ENCODE measurements at places on chromosomes 3 and 15. TPM values are rescaled to one million over a fixed set of nuclear protein-coding genes. Genes with fewer than 3 reads are reported as not detected.

NOX5 gene
- 0.16 TPM for total RNA-seq

DNA sequence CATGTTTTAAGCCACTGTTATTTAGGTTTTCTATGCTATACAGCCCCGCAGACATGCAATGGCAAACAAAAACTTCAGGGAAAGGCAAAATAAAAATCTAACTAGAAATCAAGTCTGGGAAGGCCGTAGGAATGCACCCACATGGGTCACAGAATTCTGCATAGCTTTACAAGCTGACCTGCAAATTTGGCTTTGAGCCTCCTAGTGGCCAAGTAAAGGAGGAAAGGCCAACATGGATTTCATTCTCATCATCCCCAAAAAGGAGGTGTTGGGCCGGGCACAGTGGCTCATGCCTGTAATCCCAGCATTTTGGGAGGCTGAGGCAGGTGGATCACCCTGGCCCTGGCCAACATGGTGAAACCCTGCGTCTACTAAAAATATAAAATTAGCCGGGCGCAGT, 124.3 kb downstream of the FBLN2 start:
- H3K27ac ChIP-seq = no peak overlapping the region
- H3K4me1 ChIP-seq = no peaks in the 10 kb centered on the region
- no peak overlapping the region for H3K4me3 ChIP-seq
- DNase-seq = no peak
- no peaks in the 10 kb centered on the region for H3K36me3 ChIP-seq

AADACL2 gene
- total RNA-seq = not detected

DNA sequence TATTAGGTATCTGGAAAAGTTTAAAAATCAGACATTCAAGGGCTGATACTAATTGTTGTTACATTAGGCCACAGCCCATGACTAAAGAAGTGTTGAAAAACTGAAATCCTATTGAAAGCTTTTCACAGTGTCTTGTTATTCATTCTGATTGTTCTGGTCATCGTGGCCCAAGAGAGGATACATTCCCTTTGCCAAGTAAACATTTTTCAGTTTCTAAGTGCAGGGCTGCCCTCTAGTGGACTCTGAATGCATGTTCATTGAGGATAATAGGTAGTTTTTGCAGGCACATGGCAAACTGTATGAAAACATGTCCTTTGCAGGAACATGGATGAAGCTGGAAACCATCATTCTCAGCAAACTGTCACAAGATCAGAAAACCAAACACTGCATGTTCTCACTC, 181.1 kb downstream of the MYRIP start:
- H3K36me3 ChIP-seq = no peaks in the 10 kb centered on the region
- H3K4me1 ChIP-seq = no peaks in the 10 kb centered on the region
- H3K27ac ChIP-seq = no peak overlapping the region
- no peak for DNase-seq
- no peaks in the 10 kb centered on the region for H3K27me3 ChIP-seq

- no peaks in the 10 kb centered on the region for H3K27me3 ChIP-seq
- no peaks in the 10 kb centered on the region for H3K4me1 ChIP-seq
- peaks cover 77% of the 10 kb centered on the region for H3K36me3 ChIP-seq
- H3K27ac ChIP-seq = no peak overlapping the region
- no peak for DNase-seq
These were observed 11.0 kb downstream of the EXOG start for GRCh38 chr3:38507120-38507519.

CGNL1 gene
- 16.4 TPM for total RNA-seq

RBM5 gene
- total RNA-seq = 75.8 TPM

C3orf80 gene
- total RNA-seq = not detected

- H3K27ac ChIP-seq = peak overlapping the region; percentile 92
- H3K4me1 ChIP-seq = no peaks in the 10 kb centered on the region
- no peaks in the 10 kb centered on the region for H3K36me3 ChIP-seq
- no peak for DNase-seq
These were observed 148 bp downstream of the RBMS3 start for GRCh38 chr3:29281094-29281343.

NGRN gene
- total RNA-seq = 110 TPM

GRCh38 chr3:49867871-49868321, 1.8 kb downstream of the CAMKV start:
- peaks cover 14% of the 10 kb centered on the region for H3K4me1 ChIP-seq
- no peak for DNase-seq
- H3K36me3 ChIP-seq = no peaks in the 10 kb centered on the region
- no peak overlapping the region for H3K27ac ChIP-seq

GRCh38 chr3:172236771-172237742, 197.7 kb downstream of the FNDC3B start:
- no peaks in the 10 kb centered on the region for H3K4me1 ChIP-seq
- H3K27ac ChIP-seq = no peak overlapping the region
- no peak overlapping the region for H3K4me3 ChIP-seq
- no peaks in the 10 kb centered on the region for H3K27me3 ChIP-seq
- no peak for DNase-seq

DNA sequence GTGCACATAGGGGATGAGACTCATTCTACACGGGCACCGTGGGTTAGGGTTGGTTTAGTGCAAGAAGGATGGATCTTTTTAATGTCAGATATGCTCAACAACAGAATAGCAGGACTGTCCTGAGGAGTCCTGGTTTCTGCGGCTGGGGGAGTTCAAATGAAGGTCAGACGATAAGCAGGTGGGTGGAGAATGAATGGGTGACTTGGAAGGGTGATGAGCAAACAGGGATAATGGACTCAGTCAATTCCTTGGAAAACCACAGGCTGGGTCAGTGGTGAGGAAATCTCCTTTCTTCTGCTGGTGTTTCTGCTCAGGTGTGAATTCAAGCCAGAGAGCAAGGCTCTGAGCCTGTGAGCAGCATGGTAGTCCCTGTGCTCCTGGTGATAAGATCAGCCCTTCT, 59.9 kb downstream of the MESD start:
- H3K27me3 ChIP-seq = no peaks in the 10 kb centered on the region
- no peak overlapping the region for H3K4me3 ChIP-seq
- no peaks in the 10 kb centered on the region for H3K4me1 ChIP-seq
- no peak for DNase-seq
- no peak overlapping the region for H3K27ac ChIP-seq
- no peaks in the 10 kb centered on the region for H3K36me3 ChIP-seq

DNA sequence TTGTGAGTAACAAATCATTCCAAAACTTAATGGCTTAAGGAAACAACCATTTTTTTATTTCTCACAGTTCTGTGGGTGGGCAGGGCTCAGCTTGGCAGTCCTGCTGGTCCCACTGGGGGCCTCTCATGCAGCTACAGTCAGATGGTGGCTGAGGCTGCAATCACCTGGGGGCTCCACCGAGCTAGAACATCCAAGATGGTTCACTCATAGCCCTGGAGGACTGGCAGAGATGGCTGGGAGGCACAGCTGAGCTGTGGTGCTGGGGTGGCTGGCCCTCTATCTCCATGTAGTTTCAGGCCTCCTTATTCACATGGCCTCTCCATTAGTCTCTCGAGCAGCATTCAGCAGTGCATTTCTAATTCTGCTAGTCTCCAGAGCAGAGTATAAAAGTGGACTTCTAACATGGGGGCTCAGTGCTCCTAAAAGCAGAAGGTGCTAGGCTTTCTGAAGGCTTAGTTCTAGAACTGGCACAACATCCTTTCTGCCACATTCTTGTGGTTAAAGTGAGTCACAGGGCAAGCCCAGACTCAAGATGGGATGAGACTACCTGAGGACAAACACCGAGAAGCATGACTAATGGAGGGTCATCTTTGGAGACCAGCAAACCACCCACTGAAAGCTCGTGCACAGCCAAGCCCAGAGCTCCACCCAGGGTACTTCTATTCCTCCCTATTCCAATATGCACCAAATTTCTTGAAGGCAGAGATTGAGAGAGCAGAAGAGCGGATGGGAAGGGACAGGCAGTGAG, 6.3 kb downstream of the CAV3 start:
- H3K36me3 ChIP-seq = no peaks in the 10 kb centered on the region
- H3K4me3 ChIP-seq = no peak overlapping the region
- no peaks in the 10 kb centered on the region for H3K4me1 ChIP-seq
- no peaks in the 10 kb centered on the region for H3K27me3 ChIP-seq
- DNase-seq = no peak

GRCh38 chr3:193780810-193781478, 187.9 kb downstream of the OPA1 start:
- no peak overlapping the region for H3K27ac ChIP-seq
- no peak overlapping the region for H3K4me3 ChIP-seq
- peak; percentile 77 for DNase-seq
- H3K36me3 ChIP-seq = no peaks in the 10 kb centered on the region
- H3K4me1 ChIP-seq = peaks cover 9% of the 10 kb centered on the region
- H3K27me3 ChIP-seq = no peaks in the 10 kb centered on the region

All from right atrium auricular region (tissue), 2 donors.